ENCODE measurements at places on chromosomes 3 and 15. TPM values are rescaled to one million over a fixed set of nuclear protein-coding genes. Genes with fewer than 3 reads are reported as not detected.

DNA sequence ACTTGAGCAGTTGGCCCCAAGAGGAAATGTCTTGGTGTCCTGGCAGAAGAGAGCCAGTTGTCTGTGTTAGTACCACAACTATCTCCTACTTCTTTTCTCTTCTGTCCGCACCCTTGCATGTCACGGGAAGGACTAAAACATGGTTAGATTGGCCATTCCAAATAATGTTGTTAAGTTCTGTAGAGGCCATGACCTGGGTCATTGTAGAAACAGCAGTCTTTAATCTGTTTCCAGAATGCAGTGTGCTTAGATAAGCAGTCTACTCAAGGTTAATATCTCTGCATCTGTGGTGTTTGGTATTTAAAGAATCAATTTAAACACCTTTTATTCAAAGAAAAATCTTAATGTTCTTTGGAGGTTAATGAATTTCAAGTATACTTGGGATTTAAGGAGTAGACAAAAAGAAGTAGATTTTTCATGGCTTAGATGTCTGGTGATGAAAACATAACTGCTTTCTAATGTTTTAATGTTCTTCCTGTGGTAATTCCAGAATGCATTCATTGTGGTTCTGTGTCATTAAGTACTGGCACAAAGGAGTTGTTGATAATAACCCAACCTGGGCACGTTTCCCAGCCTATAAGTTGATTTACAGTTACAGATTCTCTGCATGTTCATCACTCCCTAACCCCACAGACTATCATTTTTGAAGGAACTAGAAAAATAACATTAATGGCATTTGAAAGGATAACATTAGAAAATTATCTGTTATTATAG lies 58.9 kb downstream of the TMEM108 start:
- H3K27ac ChIP-seq: no peak overlapping the region
- H3K27me3 ChIP-seq: no peaks in the 10 kb centered on the region
- no peaks in the 10 kb centered on the region for H3K36me3 ChIP-seq

DNA sequence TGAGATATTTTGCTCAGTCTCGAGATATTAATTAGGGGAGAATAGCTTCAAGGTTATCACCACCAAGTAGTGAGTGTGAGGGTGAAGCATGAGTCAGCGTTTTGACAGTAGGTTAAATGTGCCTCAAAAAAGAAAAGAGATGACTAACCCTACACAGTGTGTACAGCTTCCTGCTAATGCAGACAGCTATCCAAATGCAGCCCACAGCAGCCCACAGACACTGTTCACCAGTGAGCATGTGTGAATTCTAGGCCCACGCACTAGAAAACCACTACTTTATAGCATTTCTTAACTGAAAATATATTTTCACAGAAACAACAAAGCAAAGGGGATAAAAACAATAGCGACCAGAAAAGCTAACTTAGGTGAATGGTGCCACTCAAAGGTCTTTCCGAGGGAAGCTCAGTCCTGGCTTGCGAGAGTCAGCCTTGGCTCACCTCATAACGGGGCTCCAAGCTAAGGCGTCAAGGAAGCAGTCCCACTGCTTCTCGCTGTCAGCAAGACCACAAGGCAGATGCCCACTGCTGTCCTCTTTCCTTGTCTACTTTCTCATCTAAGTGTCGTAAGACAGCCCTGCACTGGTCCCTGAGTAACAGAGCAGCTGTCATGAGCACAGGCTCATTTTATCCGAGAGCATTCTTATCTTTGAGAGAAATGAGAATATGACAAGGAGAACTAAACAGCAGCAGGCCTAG lies 47.6 kb downstream of the TXNRD3 start:
- H3K27me3 ChIP-seq: no peaks in the 10 kb centered on the region
- DNase-seq: peak; percentile 81
- no peak overlapping the region for H3K4me3 ChIP-seq

- peak overlapping the region; percentile 29 for H3K4me3 ChIP-seq
- H3K27me3 ChIP-seq: no peaks in the 10 kb centered on the region
Observed at GRCh38 chr3:184757022-184757651, 45.3 kb upstream of the MAGEF1 start.

- no peaks in the 10 kb centered on the region for H3K36me3 ChIP-seq
- no peak overlapping the region for H3K27ac ChIP-seq
- DNase-seq: no peak
Observed at GRCh38 chr3:16994854-16995525, 110.2 kb downstream of the PLCL2 start.

- peaks cover 23% of the 10 kb centered on the region for H3K4me1 ChIP-seq
- H3K27ac ChIP-seq: peak overlapping the region; percentile 77
- H3K36me3 ChIP-seq: peaks cover 14% of the 10 kb centered on the region
- DNase-seq: no peak
- H3K27me3 ChIP-seq: no peaks in the 10 kb centered on the region
- H3K4me3 ChIP-seq: no peak overlapping the region
Observed at GRCh38 chr3:129389572-129389937, 38.9 kb downstream of the EFCAB12 start.

GRCh38 chr3:185572183-185572582 lies 13.9 kb upstream of the SENP2 start:
- H3K4me3 ChIP-seq: no peak overlapping the region
- no peaks in the 10 kb centered on the region for H3K36me3 ChIP-seq
- H3K27me3 ChIP-seq: no peaks in the 10 kb centered on the region
- no peaks in the 10 kb centered on the region for H3K4me1 ChIP-seq
- no peak overlapping the region for H3K27ac ChIP-seq
- no peak for DNase-seq

SI gene
- total RNA-seq: not detected

NCEH1 gene
- 3.1 TPM for total RNA-seq

- H3K27ac ChIP-seq: peak overlapping the region; percentile 42
- H3K27me3 ChIP-seq: no peaks in the 10 kb centered on the region
Observed at GRCh38 chr3:127749787-127750225, 72.5 kb downstream of the MGLL start.

DNA sequence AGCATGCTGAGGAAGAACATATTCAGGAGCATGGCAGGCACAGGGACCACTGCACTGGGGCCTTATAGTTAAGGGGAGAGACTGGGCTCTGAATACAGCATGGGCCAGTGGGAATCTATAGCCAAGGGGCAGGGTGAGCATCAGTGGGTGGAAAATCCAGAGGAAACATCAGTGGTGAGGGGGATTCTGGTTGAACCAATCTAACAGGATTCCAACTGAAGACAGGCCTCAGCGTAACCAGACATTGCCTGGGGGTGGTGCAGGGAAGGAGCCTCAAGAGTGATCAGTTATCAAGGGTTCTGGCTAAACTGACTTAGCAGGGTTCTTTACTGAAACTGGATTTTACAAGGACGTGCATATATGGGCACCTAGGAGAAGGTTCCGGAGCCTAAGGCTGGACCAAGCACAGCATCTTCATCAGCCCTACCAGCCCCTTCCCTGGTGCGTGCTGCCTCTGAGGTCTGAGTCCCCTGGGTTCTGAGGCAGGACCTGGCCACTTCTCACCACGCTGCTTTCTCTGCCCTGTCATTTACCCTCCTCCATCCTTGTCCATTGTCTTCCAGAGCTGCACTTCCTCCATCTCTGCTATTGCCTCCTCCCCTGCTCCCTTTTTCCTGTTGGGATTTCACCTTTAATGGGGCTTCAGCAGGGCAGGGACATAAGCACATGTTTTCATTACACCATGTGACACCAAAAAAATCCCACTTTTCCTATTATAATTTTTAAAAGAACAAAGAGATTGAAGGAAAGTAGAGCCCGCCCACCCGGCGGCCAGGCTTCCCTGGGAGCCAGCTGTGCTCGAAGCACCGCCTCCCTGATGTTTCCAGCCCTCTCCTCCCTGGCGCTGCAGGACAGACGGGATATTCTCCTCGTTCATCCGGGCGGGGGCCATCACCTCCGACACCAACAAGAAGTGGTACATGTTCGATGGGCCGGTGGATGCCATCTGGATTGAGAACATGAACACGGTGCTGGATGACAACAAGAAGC lies 52.1 kb downstream of the DNAH1 start:
- no peak for DNase-seq
- H3K27me3 ChIP-seq: no peaks in the 10 kb centered on the region
- no peaks in the 10 kb centered on the region for H3K36me3 ChIP-seq
- H3K27ac ChIP-seq: no peak overlapping the region
- no peaks in the 10 kb centered on the region for H3K4me1 ChIP-seq

DNA sequence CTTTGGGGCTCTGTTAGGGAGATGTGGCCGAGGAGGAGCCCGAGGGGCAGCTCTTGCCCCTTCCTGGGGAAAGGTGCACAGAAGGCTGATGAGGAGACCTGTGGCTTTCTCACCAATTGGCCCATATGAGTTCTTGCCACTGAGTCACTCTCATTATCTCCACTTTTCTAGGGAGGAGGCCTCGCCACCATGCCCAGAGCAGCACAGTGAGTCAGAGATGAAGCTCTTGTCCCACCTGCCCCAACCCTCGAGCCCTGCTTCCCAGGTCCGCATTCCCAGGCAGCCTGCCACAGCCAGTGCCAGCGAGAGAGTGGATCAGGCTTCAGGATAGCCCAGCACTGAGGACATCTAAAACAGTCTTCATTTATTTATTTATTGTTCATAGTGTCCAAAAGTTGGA lies 53.5 kb downstream of the AMOTL2 start:
- no peak overlapping the region for H3K27ac ChIP-seq
- peaks cover 23% of the 10 kb centered on the region for H3K4me1 ChIP-seq
- DNase-seq: peak; percentile 78
- H3K36me3 ChIP-seq: no peaks in the 10 kb centered on the region

- peaks cover 2% of the 10 kb centered on the region for H3K36me3 ChIP-seq
- peak; percentile 44 for DNase-seq
- H3K27ac ChIP-seq: peak overlapping the region; percentile 26
- no peak overlapping the region for H3K4me3 ChIP-seq
Observed at GRCh38 chr3:98890965-98891910, 10.3 kb downstream of the DCBLD2 start.

DNA sequence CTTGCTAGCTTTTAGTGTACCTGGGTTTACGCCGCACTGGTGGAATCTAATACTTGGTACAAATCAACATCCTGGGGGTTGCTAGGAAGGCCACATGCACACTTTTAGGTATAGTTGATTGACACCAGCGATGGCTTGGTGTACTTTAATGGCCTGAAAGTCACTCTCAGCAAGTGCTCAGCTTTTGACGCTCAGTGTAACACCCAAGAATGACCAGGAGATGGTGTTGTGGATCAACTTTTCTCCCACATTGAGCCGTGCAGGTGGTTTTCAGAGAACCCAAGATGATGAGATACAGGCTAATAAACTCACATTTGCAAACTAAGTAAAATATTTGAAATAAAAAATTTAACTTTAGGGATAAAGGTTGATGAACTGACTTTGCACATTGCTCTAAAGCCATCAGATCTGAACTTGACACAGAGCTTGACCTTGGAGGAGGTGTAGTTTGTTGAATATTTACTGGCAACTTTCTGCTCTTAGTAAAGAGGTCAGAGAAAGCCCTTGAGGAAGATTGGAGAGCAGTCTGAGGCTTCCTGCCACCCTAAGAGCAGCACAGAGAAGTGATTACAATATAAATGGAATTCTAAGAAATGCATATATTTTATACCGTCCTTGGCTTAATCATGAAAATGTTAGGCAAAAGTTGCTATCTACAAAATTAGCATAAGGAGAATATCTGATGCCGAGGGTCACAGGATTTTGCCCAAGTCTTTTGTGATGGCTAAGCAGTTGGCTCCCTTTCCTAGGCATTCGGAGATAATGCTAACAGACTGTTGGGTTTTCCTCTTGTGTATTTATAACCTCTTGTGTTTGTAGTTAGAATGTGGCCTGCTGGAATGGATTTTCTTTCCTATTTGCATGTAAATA lies 143.4 kb upstream of the RASGRP1 start:
- no peak overlapping the region for H3K27ac ChIP-seq
- H3K27me3 ChIP-seq: no peaks in the 10 kb centered on the region
- no peaks in the 10 kb centered on the region for H3K36me3 ChIP-seq
- peak; percentile 50 for DNase-seq

- no peak overlapping the region for H3K4me3 ChIP-seq
- H3K27ac ChIP-seq: no peak overlapping the region
- H3K27me3 ChIP-seq: no peaks in the 10 kb centered on the region
- H3K4me1 ChIP-seq: no peaks in the 10 kb centered on the region
Observed at GRCh38 chr3:106386050-106386449, 517.2 kb upstream of the CBLB start.

GRCh38 chr3:171018156-171018935 lies 8.2 kb downstream of the SLC2A2 start:
- DNase-seq: peak; percentile 40
- H3K27ac ChIP-seq: no peak overlapping the region
- no peak overlapping the region for H3K4me3 ChIP-seq
- H3K36me3 ChIP-seq: no peaks in the 10 kb centered on the region
- no peaks in the 10 kb centered on the region for H3K4me1 ChIP-seq

DNA sequence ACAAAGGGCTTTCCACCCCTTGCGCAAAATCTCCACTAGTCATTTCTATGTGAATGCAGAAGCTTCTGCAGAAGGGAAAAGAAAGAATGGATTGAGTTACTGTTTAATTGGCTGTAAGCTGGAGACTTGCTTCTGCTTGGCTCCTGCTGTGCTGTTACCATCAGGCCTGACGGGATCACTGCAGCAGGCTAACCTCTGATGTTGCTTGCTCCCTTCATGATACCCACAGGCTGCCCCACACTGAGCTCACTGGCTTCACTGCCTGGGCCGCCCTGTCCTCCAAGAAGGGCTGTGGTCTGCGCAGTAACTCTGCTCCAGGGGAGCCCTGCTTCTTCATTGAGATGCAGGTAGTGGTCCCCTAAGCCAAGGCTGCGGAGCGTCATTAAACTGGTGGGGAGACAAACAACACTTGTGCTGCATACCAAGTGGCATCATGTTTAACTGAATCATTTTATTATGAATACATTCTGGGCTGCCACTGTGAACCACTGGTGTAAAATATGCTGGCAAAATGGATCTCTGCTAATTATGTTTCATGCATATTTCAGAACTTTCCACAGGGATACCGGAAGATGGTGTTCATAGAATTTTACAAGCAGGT lies 78.6 kb downstream of the WDR49 start:
- H3K27me3 ChIP-seq: no peaks in the 10 kb centered on the region
- no peak overlapping the region for H3K4me3 ChIP-seq
- no peak for DNase-seq

ATP8B4 gene
- total RNA-seq: 19.5 TPM

- DNase-seq: no peak
- H3K27me3 ChIP-seq: no peaks in the 10 kb centered on the region
- H3K4me3 ChIP-seq: no peak overlapping the region
- H3K4me1 ChIP-seq: no peaks in the 10 kb centered on the region
Observed at GRCh38 chr15:89530976-89531375, 34.6 kb upstream of the RHCG start.

ATP2B2 gene
- not detected for total RNA-seq

Data from fibroblast of lung (primary cell).